ENCODE measurements at places on chromosomes 12 and 14.

DNA sequence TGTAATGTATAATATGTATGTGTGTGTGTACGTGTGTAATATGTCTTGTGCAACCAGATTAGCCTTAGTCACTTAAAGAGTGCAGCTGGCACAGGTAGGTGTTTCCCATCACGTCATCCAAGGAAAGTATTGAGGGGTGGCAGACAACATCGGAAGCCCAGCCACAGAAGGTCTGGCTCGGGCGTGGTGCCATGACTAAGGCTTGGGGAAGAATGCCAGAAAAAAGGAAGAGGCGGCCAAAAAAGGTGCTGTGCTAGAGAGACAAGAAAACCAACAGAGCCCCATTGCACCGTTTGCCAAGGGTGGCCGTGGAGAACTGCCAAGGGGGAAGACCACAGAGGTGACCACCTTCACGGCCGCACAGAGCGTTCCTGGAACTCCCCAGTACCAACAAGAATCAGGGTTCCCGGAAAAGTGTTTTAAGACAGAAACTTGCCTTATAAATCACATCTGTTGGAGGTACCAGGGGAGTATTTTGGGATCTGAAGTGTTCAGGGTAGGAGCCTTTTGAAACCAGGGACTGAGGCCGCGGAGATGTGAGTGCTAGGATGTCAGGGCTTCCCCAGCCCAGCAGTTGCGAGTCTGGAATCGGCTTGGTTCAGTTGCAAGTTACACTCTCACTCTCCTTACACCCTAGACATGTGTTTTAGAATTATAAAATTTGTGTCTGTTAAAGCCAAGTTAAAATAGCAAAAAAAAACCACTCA lies 131.2 kb upstream of the DYRK2 start:
- DNase-seq: no peak

- DNase-seq: no peak
These were observed 63.3 kb upstream of the HSPB8 start for GRCh38 chr12:119115296-119115905.

- no peak for DNase-seq
These were observed 184.9 kb upstream of the FLRT2 start for GRCh38 chr14:85344847-85345570.

DNA sequence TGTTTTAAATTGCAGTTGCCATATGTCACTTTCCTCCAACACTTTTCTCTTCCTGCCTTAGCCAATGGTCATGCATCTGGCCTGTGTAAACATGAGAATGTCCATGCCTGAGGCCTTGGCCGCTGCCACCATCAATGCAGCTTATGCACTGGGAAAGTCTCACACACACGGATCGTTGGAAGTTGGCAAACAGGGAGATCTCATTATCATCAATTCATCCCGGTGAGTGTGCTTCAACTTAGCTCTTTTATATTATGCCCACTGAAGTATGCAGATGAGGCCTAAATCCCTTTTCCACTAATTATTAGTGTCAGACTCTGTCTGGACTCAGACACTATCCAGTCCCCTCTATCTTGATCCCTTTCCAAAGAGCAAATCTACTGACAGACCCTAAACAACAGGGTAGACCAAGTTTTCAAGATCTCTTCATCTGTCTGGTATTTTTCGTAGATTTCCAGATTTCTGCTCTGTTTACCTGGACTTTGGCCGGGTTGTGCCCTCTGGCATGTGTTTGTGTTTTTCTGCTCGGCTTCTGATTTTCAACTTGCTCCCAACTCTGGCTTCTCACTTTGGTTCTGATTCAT lies 23.2 kb downstream of the AMDHD1 start:
- DNase-seq: no peak

- no peak for DNase-seq
These were observed 13.4 kb upstream of the FRMD6 start for GRCh38 chr14:51638071-51638944.

GRCh38 chr14:70514168-70515069 lies 20.4 kb downstream of the ADAM20 start:
- DNase-seq: no peak

GRCh38 chr12:77492536-77492935 lies 338.2 kb upstream of the NAV3 start:
- no peak for DNase-seq

GRCh38 chr14:63713058-63713457 lies 14.8 kb downstream of the SGPP1 start:
- no peak for DNase-seq

GRCh38 chr12:119615518-119616475 lies 22.2 kb downstream of the TMEM233 start:
- no peak for DNase-seq

DNA sequence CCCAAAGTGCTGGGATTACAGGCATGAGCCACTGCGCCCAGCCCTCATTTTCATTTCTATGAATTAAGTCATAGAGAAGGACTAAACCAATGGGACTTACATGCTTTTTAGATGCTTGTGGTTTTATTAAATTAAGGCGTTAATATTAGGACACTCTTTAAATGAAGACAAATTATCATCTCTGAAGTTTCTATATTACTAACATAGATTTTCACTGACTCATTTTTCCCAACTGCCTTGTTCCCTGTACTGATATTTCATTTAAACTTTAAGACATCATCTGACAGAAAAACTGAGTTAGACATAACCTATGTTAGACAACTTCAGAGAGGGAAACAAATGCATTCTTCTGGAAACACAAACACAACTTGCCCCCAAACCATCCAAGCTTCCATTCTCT lies 99.8 kb downstream of the BTG1 start:
- DNase-seq: no peak

- DNase-seq: no peak
These were observed 469.6 kb downstream of the RGS6 start for GRCh38 chr14:72401632-72402376.
